ENCODE measurements at places on chromosomes 1 and 21.

DNA sequence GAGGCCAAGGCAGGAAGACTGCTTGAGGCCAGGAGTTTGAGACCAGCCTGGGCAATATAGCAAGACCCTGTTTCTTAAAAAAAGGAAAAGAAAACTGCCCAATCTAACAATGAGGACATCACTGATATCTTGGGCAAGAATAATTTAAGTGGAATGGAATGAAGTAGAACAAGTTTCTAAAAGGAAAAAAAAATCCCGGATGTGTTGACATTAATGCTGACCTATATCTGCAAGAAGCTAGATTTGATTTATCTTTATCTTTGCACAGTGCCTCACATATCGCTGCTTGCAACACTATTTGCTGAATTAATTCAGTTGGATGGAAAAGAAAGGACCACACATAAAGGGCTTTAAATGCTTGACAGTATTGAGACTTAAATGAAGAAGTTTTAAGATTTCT lies 27.8 kb downstream of the DIPK1A start:
- no peak for DNase-seq

DNA sequence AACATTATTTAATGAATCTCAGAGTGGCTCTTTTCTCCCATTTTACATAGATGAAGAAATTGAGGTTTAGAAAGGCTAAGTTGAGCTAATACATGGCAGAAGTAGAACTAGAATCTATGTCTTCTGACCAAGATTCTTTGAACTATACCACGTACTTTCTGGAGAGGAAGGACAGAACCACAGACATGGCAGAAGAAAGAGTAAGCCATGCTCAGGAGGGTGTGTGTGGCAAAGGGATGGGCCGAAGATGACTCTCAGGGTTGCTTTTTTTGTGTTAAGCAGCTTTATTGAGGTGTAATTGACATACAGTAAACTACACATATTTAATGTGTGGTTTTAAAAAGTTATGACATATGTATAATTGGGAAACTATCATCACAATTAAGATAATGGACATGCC lies 69.5 kb downstream of the PEX14 start:
- DNase-seq = no peak

DNA sequence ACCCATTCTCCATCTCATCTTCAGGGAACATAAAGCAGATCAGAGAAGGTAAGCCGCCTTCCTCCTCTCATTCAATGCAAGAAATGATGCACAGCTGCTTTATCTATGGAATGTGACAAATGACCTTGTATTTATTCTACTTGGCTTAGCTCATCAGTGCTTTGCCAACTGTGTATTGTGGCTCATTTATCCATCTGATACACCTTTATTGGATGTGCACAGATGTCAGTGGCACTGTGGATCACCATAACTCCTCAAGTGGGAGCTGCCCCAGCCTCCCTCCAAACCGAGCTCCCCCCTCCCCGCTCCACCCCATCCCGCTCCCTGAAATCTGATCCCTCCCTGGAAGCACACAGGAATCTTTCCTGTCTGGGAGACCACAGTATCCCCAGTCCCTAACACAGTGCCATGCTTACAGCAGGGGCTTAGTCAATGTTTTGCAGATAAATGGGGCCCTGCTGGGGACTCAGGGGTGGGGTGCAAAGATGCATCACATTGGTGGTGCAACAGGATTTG lies 156.0 kb upstream of the RAB4A start:
- no peak for DNase-seq

- DNase-seq = no peak
Observed at GRCh38 chr21:31133243-31133830, 95.1 kb upstream of the KRTAP19-8 start.

- DNase-seq = no peak
Observed at GRCh38 chr1:2003541-2004131, at the start of gene CFAP74. TSS of gene CFAP74 (minus strand) at chr1:2003786. CDS start at chr1:1990956, 12,830 bp downstream.

Measured in AML-193 (cell line).